Activated T-helper 1 cell treated with Interleukin-2 at 50 U/mL for 16 hours (primary cell): ENCODE measurements at places on chromosomes 2 and 18.

DNA sequence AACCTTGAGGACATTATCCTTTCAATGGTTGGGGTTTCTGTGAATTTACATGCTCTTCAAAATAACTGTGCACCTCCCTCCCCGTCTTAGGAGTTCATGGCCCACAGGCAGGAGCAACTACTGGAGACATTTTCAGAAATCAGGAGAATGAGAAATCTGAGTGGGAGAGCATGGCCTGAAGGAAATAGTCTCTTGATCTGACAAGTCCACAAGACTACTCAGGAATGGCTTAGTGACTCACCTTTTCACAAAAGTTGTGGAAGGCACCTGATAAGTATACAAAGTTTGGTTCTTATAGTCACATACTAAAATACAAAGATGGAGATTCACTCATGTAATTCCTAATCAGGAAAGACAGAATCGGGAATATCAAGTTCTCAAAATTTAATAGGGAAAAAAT, 83.6 kb upstream of the NCKAP5 start:
- no peak for DNase-seq

DNA sequence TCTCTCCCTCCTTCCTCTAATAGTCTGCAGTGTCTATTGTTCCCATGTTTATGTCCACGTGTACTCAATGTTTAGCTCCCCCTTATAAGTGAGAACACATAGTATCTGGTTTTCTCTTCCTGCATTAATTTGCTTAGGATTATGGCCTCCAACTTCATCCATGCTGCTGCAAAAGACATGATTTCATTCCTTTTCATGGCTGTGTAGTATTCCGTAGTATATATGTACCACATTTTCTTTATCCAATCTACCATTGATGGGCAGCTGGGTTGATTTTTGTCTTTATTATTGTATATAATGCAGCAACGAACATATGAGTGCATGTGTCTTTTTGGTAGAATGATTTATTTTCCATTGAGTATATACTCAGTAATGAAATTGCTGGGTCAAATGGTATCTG, 13.8 kb downstream of the GKN2 start:
- DNase-seq = no peak

GRCh38 chr2:71797035-71797810, 343.9 kb downstream of the DYSF start:
- no peak for DNase-seq

DNA sequence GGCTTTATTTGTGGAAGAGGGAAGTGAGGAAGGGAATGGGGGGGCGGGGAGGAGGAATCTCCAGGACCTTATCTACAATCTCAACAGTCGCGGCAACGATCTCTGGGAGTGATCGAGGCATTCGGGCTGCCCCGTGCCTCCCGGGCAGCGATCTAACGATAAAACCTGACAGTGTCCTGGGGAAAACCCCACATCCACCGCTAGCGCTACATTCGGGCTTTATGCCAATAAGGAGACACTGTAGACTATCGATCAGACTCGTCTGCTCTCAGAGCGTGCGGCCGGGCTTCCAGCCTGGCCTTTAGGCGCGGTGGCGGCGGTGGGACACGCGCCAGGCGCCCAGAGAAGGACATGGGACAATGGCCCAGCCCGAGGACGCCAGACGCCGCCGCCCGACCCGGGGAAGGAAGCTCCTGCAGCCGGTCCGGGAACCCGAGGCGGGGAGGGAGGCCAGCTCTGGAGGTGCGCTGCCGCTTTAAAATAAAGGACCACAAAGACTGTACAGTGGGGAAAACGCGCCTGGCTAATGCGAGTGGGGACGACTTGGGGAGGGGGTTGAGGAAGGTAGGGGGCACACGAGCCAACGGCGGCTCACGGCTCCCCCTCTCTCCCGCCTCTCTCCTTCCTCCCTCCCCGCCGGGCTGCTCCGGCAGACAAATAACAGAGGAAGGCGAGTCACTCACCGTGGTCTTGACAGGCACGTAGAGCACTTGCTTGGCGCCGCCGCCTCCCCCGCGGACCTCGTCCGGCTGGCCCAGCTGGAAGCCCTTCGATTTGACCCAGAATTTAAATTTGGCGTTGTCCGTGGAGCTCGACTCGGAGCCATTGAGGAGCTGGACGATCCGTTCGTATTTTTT, 2.2 kb downstream of the NOL4 start:
- DNase-seq = no peak

GRCh38 chr2:164220265-164220664, 401.0 kb downstream of the GRB14 start:
- no peak for DNase-seq

GRCh38 chr2:120463527-120463926, 117.6 kb downstream of the INHBB start:
- DNase-seq = no peak

- no peak for DNase-seq
These were observed 312.9 kb upstream of the REV1 start for GRCh38 chr2:99802734-99803133.

DNA sequence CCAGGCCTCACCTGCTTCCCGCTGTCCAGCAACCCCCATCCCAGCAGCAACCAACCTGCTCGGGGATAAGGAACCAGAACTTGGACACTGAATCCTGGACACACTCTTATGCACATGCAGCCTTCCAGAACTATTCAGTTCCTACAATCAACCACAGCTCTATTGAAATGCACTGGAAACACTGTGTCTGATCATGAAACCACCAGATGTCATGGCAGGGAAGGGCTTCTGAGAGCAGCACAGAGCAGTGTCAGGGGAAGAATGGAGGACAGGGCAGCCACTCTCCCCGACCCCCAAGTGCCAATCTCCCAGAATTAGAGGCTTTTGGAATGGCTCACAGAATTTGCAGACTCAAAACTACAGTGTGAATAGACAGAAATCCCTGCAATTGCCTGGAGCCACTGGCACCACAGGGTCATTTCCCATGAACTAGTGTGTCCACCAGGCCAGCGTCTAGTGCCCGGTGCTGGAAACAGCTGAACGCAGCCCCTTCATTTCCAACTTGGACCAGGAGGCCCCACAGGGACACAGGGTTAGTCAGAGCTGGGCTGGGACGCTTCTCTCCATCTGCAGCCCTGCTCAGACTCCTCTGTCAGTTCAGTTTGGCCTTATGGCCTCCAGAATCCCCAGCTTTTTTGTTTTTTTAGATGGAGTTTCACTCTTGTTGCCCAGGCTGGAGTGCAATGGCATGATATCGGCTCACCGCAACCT, 25.5 kb downstream of the MRPL35 start:
- DNase-seq = no peak

- DNase-seq = no peak
These were observed 1848.6 kb upstream of the CELF4 start for GRCh38 chr18:39414009-39414700.

DNA sequence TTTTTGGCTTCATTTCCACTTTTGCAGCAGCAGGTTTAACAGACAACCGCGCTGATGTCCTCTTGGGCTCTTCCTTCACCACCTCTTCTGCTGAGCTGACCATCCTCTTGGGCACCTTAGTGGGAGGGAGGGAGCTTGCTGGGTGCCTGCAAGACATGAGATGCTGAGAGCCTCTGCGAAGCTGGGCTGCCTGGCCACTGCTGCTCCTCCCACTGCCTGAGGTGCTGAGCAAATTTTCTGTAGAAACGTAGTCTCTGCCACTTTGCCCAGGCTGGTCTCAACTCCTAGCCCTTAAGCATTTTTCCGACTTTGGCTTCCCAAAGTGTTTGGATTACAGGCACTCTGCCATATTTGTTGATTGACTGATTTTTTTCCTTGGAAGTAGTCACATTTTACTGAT, 422.2 kb upstream of the MC4R start:
- no peak for DNase-seq

DNA sequence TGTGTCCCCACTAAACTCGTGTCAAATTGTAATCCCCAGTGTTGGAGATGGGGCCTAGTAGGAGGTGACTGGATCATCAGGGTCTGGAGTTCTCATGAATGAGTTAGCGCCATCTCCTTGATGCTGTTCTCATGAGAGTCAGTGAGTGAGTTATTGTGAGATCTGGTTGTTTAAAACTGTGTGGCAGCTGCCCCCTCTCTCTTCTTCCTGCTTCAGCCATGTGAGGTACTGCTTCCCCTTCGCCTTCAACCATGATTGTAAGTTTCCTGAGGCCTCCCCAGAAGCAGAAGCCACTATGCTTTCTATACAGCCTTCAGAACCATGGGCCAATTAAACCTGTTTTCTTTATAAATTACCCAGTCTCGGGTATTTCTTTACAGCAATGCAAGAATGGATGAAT, 50.4 kb downstream of the AP1S3 start:
- DNase-seq = no peak
